Testis (tissue), 5 donors: ENCODE measurements at places on chromosomes 16 and 17. TPM values are rescaled to one million over a fixed set of nuclear protein-coding genes. Genes with fewer than 3 reads are reported as not detected.

KRT36 gene
- 0.24 TPM for total RNA-seq

- DNase-seq: no peak
Measured at GRCh38 chr17:40369923-40370322, 5.4 kb upstream of the GJD3 start.

DNA sequence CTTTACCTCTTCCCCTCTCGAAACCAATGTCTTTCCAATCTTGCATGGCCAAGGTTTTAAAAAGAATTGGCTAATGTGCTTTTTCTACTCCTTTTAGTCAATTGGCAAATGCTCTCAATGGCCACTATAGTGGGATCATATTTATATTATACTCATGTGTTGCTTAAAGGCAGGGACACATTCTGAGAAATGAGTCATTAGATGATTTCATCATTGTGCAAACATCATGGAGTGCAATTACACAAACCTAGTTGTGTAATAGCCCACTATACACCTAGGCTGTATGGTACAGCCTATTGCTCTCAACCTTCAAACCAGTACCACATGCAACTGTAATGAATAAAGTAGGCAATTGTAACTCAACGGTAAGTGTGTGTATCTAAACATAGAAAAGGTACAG is 180.9 kb downstream of the HS3ST3A1 start:
- no peak for DNase-seq

- no peak for DNase-seq
Measured at GRCh38 chr16:22098405-22099255, 6.3 kb downstream of the VWA3A start.

PTX4 gene
- 3.4 TPM for total RNA-seq

- DNase-seq: peak; percentile 54
Measured at GRCh38 chr17:45782889-45783592, 1.1 kb upstream of the CRHR1 start.

DNA sequence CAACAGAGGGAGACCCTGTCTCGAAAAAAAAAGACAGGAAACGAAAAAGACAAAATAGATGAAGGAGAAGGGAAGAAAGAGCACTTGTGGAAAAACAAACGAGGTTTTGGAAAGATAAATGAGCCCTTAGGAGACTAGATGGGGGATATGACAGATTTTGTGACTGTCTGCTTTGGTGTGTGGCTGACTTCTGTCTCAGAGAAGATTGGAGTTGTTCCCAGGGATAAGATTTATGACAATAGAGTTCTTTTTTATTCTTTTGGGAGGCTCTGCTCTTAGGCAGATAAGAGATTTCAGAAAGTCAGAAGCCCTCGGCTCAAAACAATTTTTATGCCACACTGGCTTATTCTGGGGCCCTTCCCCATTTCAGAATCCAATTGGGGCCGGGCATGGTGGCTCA is 73.9 kb upstream of the ATF7IP2 start:
- peak; percentile 16 for DNase-seq
